ENCODE measurements at places on chromosomes 7 and 10.

GRCh38 chr7:1638215-1638661 is 31.8 kb upstream of the ELFN1 start:
- DNase-seq, result peak; percentile 24

DNA sequence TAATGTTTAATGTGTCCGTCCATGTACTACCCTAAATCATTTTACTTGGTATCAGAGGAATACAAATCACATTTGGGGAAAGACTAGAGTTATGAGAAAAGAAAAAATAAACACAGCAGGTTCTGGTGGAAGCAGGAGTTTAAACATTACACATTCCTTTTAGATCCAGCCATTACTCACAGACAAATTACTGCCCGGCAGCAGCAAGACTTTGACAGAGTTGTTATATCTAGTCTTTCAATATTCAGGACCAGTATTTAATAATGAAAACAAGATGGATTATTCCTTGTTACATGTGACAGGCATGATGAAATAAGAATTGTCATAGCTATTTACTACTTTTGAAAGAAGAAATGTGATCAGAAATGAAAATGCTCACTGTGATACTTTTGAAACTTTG is 131.8 kb upstream of the GNAI1 start:
- no peak for DNase-seq

GRCh38 chr7:24052572-24053260 is 231.3 kb upstream of the NPY start:
- DNase-seq, result no peak

GRCh38 chr10:113103131-113103840 is 153.2 kb downstream of the TCF7L2 start:
- DNase-seq, result peak; percentile 77

GRCh38 chr7:19116121-19117090 is 1.0 kb downstream of the TWIST1 start:
- no peak for DNase-seq
